ENCODE measurements at places on chromosomes 2 and 18.

DNA sequence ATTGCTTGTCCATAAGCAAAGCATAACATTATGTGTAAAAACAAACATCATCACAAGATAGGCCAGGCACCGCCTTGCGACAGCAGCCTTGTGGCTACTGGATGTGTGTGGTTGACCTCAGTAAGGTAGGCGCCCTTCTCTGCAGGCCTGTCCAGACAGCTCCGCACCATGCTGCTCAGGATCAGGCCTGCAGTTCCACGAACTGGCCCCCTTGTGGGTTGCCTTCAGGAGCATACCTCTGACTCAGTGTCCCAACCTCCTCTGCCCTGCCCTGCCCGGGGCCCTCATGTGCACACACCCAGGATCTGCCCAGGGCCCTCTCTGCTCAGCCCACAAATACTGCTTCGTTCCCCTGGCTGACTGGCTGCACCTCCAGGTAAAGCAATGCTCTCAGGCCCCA, 16.1 kb upstream of the ZNF236 start:
- DNase-seq, result no peak

DNA sequence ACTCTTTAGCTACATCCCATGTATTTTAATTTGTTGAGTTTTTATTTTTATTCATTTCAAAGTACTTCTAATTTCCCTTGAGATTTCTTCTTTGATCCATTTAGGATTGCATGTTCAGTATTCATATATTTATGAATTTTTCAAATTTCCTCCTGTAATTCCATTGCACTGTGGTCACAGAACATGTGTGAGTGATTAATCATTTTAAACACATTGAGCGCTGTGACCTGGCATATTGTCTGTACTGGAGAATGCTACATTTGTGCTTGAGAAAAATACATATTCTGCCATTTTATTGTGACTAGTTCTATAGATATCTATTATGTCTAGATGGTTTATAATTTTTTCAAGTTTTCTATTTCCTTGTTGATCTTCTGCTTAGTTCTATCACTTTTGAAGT, 353.7 kb downstream of the RAD51AP2 start:
- no peak for DNase-seq

DNA sequence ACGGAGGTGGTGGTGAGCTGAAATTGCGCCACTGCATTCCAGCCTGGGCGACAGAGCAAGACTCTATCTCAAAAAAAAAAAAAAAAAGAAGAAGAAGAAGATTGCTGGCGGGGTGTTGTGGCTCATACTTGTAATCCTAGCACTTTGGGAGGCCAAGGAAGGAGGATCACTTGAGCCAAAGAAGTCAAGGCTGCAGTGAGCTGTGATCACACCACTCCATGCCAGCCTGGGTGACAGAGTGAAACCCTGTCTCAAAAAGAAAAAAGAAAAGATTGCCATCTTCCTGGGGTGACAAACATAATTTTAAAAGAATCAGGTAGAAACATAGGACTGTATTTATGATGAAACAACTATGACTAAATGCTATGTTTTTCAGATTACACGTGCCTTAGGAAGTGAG, 55.1 kb upstream of the EML4 start:
- no peak for DNase-seq

DNA sequence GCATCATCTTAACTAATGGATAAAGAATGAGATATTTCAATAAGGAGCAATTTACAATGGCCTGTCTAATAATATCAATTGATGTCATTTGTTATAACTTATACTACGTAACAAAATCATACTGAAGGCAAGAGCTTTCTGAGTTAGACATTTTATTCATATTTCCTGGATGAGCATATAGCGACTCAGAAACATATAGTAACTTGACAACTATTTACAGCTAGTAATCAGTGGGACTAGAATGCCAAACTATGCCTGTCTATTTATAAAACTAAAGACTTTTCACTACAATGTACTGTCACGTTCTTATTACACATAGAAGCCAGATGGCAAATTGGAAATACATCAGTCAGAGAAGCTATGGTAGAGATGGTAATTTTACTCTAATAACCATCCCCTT, 766.2 kb upstream of the TMEFF2 start:
- no peak for DNase-seq

DNA sequence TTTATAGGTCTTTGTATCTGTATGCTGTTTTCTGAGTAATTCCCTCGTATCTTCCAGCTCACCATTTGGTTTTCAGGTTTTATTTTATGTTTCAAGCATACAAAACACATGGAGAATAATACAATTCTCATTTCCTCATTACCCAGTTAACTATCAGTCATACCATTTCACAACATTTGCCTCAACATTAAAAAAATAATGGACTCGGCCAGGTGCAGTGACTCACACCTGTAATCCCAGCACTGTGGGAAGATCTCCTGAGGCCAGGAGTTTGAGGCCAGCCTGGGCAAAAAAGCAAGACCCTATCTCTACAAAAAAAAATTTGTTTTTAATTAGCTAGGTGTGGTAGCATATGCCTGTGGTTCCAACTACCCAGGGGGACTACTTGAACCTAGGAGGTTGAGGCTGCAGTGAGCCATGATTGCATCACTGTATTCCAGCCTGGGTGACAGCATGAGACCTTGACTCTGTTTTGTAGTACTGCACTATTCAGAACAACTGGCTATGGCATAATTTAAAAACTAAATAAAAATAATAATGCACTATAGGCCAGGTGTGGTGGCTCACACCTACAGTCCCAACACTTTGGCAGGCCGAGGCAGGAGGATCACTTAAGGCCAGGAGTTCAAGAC, 20.3 kb downstream of the NPC1 start:
- DNase-seq, result no peak

- no peak for DNase-seq
Measured at GRCh38 chr18:55161916-55162315, 202.7 kb upstream of the CCDC68 start.

DNA sequence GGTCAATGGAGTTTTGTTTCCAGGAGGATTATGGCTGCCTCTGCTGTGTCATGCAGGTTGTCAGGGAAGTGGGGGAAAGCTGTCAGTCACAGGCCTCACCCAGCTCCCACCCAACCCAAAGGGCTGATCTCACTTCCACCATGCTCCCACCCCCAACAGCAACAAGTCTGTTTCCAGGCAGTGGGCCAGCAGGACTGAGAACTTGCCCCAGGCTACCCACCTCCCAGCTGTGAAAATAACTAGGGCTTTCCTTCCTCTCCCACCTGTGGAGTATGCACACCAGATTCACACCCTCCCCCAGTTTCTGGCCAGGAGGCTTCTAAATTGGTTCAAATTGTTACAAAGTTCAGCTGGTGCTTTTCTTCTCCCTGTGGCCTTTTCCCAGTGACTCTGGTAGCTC, 95.6 kb upstream of the ACVR1 start:
- no peak for DNase-seq

DNA sequence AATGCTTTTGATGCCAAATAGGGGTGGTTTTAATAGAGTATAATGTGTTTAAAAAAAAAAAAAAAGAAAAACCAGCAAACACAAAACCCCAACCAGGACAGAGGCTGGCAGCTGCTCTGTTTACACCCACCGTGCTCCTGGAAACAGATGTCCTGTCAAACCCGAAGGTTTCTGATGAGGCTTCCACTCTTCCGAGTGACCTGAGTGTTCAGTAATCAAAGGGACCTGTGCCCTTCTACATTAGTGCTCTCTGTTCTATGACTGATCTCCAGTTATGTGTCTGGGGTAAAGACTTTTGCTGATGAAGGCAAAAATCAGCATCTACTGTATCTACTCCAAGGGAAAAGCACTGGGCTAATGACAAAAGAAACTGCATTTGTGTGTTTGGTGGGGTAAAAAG, 3.5 kb upstream of the KLHL29 start:
- DNase-seq, result no peak

- no peak for DNase-seq
Measured at GRCh38 chr2:27221166-27221565, 4.0 kb downstream of the CAD start.

DNA sequence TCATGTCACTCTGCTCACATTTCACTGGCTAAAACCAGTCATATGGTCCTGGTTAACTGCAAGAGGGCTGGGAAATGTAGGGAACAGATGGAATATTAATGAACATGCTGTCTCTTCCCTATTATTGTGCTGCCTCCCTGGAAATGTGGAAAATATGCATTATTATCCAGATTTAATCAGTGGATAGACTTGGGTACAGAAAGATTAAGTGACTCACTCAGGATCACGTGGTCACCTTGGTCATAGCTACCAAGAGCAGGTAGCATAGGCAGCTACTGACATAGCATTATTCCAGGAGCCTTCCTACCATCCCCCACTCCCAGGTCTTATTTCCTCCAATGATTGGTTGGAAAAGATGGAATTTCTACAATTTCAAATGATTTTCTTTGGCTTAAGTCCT, 141.1 kb downstream of the HRH4 start:
- DNase-seq, result no peak

DNA sequence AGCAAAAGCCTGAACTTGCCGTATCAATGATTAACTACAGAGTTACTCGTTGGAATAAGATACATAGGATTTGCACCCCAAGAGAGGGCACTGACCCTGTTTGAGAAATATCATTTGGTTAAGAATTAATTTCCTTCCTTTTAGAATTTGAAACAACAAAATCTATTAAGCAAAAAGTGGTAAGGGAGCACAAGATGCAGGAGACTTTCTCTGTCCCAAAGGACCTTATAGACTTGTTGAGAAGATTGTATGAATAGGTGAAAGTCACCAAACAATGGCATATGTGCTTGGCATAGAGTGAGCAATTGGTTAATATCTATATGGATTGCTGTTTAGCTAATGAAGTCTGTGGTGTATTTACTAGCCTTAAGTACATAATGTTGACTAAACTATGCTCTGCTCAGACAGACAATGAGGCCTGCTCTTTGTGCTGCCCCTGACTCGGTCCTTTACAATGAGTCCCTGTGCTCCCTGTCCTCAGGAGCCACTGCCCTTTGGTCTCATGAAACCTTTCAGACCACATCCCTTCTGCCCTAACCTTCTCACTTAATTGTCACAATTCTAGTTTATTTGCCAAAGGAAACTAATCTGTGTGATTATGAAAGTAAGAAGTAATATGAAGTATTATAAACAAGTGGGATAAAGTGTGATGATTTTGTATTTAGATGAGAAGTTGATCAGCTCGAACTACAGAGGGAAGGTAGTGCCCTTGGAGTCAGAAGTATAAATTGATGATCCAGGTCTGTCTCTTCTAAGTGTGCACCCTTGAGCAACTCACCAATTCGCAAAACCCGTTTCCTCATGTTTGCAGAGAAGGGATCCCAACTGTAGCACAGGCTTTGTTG, 21.2 kb upstream of the HNMT start:
- no peak for DNase-seq

DNA sequence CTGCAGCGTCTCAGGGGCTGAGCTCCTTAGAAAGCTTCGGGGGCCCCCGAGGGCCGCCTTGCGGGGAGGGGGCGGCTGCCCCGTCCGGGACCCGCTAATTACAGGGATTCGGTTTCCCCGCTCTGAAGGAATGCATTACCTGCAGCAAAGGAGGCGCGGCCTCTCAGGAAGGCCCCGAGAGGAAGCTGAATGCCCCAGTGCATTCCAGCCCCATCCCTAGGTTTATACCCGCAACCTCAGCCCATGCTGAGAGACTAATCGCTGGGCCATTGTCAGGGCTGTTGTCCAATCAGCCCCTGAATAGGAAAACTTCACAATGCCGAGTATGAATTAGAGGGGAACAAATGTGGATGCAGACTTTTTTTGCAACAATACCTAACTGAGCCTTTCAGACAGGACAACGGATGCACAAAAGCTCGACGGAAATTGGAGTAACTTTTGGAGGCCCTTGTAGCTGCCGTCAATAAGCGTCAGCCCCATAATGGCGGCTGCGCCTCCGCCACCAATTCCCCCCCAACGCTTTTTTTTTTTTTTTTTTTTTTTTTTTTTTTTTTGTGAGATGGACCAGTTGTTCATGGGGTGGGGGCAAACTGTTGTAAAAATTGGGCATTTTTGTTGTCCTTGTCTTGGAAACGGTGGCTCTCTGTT, 138.6 kb upstream of the SIX3 start:
- no peak for DNase-seq

GRCh38 chr2:176125772-176126054, 3.2 kb downstream of the HOXD9 start:
- DNase-seq, result no peak

GRCh38 chr2:241204010-241204384, 15.5 kb downstream of the ANO7 start:
- no peak for DNase-seq

DNA sequence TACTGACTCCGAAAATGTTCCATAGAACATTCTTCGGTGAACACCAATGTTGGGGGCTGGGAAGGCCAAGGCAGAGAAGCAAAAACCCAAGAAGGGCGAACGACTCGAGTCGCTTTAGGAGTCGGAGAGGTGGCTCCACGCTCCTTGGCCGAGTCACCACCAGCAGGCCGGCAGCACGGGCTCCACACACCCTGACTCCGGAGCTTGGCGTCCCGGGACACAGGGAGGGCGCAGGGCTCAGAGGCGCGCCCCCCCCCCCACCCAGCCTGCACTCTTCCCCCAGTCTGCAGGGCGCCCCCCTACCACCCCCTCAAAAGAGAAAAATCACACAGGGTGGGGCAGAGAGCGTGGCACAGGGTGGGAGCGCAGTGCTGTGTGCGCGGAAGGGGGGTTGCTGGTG, 7.5 kb upstream of the ADI1 start:
- DNase-seq, result no peak

GRCh38 chr2:227612546-227613271, 1.9 kb downstream of the SCYGR3 start:
- DNase-seq, result no peak

- DNase-seq, result no peak
Measured at GRCh38 chr2:147575106-147575505, 269.7 kb upstream of the ACVR2A start.

DNA sequence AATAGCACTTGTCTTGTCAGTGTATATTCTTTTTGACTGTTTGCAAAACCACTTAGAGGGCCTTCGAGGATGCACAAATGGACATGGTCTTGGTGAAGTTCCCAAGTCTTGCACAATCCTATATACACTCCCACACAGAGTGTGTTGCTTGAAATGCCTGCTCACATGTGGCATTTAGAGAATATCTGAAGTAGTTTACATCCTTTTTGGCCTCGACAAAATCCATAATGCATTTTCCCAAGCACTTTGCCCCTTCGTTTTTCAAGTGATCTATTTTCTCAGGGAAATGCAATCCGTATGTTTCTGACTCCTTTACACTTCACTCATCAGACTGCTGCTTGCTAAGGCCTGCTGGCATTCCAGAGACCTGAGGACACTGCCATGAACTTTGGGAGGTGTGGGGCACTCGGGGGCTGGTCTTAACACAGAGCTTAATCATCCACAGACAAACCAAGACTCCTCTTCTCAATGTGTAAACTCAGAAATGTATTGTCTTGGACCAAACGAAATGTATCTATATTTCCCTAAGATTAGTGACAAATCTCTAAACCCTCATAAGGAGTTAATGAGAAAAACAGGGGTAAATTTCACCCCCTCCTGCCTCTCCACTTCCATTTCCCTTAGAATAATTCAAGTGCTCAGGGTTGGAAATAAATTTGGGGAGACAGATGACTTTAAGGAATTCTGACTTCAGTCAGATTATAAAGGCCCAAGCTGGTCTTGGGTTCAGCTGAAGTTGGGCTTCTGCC, 219.3 kb upstream of the APCDD1 start:
- no peak for DNase-seq

GRCh38 chr2:166333801-166334200, 41.9 kb downstream of the SCN9A start:
- DNase-seq, result no peak
